Activated T-helper 2 cell treated with anti-CD3 and anti-CD28 coated beads, Interferon-gamma antibody, Interleukin-2, Interleukin-4, amounts not matched to agents 10 μg/mL and 5 μg/mL and 100 μg/mL, durations not matched to agents 14 hours and 24 hours and 36 hours (primary cell): ENCODE measurements at places on chromosomes 6 and 20. TPM values are rescaled to one million over a fixed set of nuclear protein-coding genes. Genes with fewer than 3 reads are reported as not detected.

Gene FRMD1
- not detected in 2 replicates for total RNA-seq

Gene EYA2
- total RNA-seq, result not detected in 2 replicates

Gene C20orf204
- 3.8 and 4.3 TPM in 2 replicates for total RNA-seq

Gene KIAA1755
- not detected in 2 replicates for total RNA-seq

Gene KCNS1
- 0.18 and 0.21 TPM in 2 replicates for total RNA-seq

Gene RNF39
- not detected in 2 replicates for total RNA-seq

Gene MYMX
- not detected in 2 replicates for total RNA-seq

Gene DLK2
- 2.1 and 2.5 TPM in 2 replicates for total RNA-seq

Gene ZNF391
- total RNA-seq, result 0.44 and 0.82 TPM in 2 replicates

Gene ASIP
- total RNA-seq, result not detected in 2 replicates

Gene PRL
- total RNA-seq, result not detected in 2 replicates

Gene HRH3
- not detected in 2 replicates for total RNA-seq

Gene MYH7B
- total RNA-seq, result 0.30 and 0.34 TPM in 2 replicates

Gene MRAP2
- total RNA-seq, result 0.07 TPM in 1 of 2 replicates, not detected in the other

Gene CPXM1
- total RNA-seq, result 1.3 and 1.5 TPM in 2 replicates

DNA sequence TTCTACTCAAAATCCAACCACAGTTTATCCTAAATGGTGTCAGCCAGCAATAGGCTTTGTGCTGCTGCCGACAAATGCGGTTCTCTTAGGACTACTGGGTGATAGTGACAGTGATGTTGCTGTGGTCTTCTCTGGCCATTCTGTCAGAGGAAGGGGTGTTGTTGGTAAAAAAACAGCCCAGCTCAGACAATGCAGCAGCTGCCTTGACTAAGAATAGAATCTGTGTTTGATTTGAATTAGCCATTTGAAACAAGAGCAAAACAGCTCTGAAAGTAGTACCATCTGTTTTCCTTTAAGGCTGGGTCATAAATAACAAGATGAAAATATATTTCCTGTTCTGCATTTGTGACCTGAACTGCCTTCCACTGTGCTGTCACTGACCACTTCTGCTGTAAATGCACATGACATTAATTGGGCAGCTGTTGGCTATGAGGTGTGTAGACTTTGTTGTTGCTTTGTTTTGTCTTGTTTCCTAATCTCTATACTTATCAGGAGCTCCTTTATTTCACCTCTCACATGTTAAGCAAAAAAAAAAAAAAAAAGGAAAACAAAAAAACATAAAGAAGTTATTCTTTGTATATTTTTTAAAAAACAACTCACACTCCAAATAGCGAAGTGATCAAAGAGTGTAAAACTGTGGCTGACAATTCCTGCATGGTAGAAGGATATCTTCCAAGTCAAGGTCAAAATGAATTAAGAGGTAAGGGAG, 497.8 kb upstream of the ARID1B start:
- DNase-seq, result no peak

GRCh38 chr6:63765828-63766227, 130.2 kb downstream of the PHF3 start:
- DNase-seq, result no peak

DNA sequence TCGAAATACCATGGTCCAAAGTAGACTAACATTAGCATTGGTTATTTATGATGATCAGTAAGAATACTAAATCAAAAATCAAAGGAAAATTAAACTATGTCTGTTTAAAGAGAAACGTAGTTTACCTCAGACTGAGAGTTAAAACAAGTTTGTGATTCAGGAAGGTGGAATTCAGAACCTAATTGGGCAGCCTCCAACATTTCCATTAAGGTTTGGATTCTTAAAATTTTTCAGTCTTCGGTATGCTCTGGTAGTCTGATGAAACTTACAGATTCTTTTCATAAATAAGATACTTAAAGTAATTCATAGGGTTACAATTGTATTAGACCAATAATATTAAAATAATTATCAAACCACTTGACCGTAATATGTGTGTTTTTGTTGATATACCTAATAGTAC, 18.6 kb downstream of the HFE start:
- DNase-seq, result no peak

- DNase-seq, result no peak
Observed at GRCh38 chr20:45545754-45546453, 1.3 kb downstream of the EPPIN start.

DNA sequence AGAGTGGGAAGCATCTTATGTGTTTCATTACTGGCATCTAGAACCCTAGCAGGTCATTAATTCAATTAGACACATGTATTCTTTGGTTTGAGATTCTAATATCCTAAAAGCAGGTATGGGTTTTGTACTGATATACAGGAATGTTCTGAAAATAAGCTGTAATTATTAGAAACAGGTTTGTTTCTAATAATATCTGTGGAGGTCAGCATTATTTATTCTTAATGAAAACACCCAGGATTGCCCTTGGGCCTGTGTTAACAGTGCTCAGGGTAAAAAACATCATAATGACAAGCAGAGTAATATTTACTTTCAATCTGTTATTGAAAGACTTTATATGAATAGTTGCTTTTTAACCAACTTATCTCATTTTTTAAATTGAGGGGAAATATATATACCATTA, 8.0 kb upstream of the TULP4 start:
- no peak for DNase-seq

- DNase-seq, result no peak
Observed at GRCh38 chr6:105990151-105990550, 96.0 kb upstream of the PRDM1 start.

GRCh38 chr20:9038791-9039535, 29.9 kb upstream of the PLCB4 start:
- no peak for DNase-seq

DNA sequence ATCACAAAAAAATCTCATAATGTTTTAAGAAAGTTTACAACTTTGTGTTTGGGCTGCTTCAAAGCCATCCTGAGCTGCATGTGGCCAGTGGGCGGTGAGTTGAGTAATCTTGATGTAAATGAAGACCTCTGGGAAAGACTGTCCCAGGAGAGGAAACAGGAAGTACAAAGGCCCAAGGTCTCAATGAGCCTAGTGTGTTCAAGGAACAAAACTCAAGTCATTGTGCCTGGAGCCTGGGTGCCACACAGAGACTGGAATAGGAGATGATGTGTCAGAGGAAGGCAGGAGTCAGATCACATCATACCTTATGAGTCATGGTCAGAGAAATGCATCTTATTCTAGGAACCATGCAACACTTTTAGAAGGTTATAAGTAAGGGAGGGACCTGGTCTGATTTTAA, 51.5 kb downstream of the COL19A1 start:
- no peak for DNase-seq

DNA sequence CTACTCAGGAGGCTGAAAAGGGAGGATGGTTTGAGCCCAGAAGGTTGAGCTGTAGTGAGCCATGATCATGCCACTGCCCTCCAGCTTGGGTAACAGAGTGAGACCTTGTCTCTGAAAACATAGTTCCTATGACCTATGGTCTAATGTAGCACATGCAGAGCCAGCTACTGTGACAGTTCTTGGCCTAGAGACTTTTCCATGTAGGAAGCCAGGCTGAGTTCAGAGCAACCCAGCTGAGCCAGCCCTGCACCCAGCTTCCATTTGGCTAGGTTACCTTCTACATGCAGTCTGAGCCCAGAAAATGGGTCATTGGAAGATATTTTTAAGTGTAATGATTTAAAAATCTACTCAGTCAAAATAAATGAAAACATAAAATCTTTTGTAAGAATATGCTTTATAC, 92.8 kb downstream of the FNDC1 start:
- no peak for DNase-seq

DNA sequence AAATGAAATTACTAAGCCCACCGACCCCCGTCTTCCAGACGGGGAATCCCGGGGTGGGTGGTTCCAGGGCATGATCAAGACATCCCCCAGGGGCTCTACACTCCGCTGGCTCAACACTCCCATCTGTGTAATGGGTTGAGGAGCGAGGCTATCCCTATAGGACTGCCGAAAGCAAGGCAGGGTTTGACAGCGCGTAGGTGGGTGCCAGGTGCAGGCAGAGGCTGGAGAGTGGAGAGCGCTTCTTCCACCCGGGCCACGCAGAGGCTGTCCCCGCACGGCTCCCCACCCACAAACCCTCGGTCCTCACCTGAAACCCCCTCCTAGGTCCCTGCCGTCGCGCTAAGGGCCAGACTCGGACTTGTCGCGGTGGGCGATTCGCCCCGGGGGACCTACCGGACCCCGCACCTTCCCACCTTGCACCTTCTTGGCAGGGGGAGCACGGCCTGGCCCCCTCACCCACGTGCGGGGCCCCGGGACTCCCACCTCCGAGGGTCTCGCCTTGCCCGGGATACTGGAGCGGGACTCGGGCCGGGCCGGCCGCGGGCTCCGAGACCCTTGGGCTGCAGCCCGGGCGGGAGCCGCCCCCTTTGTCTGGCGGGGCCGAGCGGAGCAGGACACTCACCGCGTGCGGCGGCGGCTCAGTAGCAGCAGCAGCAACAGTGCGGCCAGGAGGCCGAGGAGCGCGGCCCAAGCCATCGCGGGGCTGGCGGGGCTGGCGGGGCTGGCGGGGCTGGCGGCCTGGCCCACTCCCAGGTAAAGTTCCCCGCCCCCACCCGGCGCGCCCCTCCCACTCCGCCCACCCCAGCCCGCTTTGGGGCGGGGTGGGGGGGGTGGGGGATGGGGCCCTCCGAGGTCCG, at the start of gene PTGIS:
PTGIS (minus strand) TSS at position 717 of the 857 bp plus-strand sequence; CDS start at position 696, 21 bp downstream.
- DNase-seq, result no peak

- no peak for DNase-seq
Observed at GRCh38 chr6:138500867-138501446, 1.7 kb upstream of the NHSL1 start.

DNA sequence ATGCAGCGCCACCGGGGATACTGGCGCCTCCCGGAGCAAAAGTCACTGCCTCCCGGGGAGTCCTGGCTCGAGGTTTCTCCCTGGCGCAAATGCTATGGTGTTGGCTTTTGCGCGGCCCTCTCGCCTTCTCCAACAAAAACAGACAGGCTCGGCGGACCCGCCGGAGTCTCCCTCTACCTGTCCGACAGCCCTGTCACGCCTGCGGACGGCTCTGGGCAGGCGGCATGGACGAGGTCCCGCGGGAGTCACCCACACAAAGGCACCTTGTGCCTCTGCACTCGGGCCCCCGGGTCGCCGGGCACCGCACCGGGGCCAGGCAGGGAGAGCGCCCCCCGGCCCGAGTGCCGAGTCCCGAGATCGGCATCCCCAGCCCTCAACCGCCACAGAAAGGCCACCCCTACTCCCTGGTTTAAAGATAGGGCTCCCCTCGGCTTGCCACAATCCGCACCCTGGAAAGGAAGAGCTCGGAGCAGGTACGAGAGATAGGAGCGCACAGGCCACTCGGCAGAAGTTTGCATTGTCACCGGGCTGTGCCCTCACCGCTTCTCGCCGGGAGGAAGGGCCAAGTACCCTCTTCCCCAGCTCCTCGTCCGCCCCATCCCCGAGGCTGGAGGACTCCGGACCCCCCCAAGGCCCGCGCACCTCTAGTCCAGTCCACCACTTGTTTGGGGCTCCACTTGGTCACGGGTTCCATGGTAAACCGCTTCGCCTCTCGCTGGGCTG, 903 bp downstream of the CNKSR3 start:
- no peak for DNase-seq

GRCh38 chr6:158624684-158625682, 19.6 kb downstream of the DYNLT1 start:
- no peak for DNase-seq

DNA sequence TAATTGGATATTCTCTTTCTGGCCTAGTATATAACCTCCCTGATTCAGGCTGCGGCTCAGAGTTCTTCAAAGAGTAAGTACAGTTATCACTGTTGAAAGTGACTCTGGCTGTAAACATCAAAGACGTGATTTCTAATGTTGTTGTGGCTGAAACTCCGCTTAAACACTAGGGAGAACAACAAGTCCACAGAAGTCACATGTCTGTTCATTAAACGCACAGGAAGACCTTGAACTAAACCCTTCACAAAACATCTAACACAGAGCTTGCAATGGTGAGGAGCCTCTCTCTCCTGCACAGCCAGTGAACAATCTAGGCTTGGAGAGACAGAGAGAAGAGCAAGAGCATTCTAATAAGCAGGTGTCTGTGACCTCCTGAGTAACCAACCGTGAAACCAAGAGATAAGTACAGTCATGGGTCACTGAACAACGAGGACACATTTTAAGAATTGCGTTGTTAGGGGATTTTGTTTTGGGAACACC, 249.3 kb downstream of the PRKN start:
- DNase-seq, result no peak

GRCh38 chr6:145898376-145898775, 65.8 kb downstream of the SHPRH start:
- no peak for DNase-seq
